ENCODE measurements at places on chromosomes 3 and 15.
A peak's percentile ranks its signal among the peaks of the same experiment; 100 is the strongest.

GRCh38 chr3:26668171-26668570 is 45.6 kb downstream of the LRRC3B start:
- DNase-seq, result no peak

DNA sequence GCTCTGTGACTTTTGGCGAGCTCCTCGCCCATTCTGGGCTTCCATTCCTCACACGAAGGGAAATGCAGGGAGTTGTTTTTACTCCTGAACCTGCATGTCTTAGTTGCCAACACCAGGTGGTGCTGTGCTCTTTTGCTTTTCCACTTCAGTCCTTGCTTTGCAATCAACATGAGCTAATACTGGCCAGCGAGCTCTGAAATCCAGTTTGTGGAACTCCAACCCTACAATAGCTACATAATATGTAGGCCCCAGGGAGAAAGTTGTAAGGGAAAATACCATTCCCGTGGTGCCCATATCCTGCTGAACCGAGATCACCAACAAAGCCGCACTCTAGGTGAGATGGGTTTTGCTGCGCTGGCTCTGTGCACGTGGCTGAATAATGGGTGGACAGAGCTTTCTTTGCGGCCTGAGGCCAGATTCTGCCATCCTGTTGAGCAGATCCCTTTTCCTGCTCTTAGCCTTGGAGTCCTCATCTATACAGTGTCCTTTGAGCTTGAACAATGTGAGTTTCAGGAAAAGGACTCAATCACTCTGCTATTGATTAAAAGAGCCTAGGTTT is 25.0 kb downstream of the LSM3 start:
- peak; percentile 60 for DNase-seq

GRCh38 chr3:72820415-72820814 is 27.8 kb downstream of the SHQ1 start:
- DNase-seq, result peak; percentile 47

DNA sequence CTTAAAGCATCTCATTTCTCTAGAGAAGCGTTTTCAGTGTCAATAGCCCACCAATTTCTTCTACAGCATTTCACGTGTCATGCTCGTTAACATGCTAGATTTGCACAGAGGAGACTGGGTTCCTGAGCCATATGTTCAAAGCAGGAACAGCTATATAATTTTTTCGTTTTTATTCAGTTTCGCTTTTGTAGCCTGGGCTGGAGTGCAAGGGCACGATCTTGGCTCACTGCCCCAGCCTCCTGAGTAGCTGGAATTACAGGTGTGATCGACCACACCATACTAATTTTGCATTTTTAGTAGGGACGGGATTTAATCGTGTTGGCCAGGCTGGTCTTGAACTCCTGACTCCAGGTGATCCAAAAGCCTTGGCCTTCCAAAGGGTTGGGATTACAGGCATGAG is 6.6 kb upstream of the SLMAP start:
- no peak for DNase-seq

DNA sequence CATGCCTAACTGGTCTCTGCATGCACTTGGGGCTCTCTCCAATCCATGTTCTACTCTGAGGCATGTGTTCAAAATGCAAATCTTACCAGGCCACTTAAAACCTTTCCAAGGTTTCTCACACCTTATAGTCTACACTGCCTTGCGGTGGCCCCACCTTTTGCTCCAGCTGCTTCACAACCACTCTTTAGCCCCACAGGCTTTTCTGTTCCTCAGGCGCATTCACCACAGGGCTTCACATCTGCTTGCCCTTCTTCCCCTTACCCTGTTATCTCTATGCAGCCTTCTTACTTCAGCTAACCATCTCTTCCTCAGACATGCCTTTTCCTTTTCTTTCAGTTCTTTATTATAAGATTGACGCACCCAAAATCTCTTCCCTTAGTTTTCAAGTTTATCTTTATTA is 37.8 kb downstream of the MINDY4B start:
- no peak for DNase-seq

DNA sequence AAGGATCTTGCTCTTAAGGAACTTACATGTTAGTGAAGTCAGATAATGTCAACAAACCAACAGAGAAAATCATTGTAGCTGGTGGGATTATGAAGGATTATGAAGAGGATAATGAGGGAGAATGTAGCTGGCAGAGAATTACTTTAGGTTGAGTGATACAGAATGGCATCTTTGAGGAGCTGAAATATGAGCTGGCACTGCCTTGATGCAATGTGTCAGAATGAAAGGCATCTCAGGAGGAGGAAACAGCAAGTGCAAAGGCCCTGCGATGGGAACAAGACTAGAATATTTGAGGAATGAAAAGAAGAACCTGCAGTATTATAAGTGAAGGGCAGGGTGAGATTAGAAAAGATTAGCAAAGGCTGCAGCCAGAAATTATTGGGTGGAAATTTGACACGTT is 237.2 kb upstream of the ADAMTS9 start:
- no peak for DNase-seq

DNA sequence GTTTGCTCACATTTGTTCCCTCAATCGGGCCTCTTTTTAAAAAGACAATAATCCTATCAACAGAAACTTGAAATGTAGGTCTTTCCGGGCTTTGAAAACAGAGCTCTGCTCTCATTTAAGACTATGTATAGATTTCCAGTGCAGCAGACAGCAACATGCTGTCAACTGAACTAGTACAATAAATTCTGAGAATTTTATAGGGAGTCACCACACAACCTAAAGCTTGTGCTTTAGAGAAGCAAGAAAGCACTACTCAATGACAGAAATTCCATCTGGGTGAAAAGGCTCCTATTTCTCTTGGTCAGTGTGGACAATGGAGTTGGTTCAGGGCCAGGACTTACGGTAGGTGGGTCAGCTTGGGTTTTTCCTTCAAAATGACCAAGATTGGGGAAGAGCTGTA is 583.5 kb downstream of the ROBO1 start:
- no peak for DNase-seq

GRCh38 chr15:66879531-66880368 is 177.7 kb downstream of the SMAD6 start:
- no peak for DNase-seq

GRCh38 chr3:158918451-158918850 is 116.6 kb downstream of the MFSD1 start:
- no peak for DNase-seq

GRCh38 chr3:49531715-49532114 is 22.6 kb upstream of the BSN start:
- no peak for DNase-seq

GRCh38 chr15:80990955-80991354 is 1.3 kb upstream of the MESD start:
- DNase-seq, result no peak

GRCh38 chr15:40333922-40334492 is 6.7 kb downstream of the CCDC9B start:
- DNase-seq, result peak; percentile 93

- DNase-seq, result no peak
These were observed 1112.8 kb downstream of the TUSC7 start for GRCh38 chr3:117822416-117822815.

- no peak for DNase-seq
These were observed 58.5 kb upstream of the KLF13 start for GRCh38 chr15:31268108-31268501.

DNA sequence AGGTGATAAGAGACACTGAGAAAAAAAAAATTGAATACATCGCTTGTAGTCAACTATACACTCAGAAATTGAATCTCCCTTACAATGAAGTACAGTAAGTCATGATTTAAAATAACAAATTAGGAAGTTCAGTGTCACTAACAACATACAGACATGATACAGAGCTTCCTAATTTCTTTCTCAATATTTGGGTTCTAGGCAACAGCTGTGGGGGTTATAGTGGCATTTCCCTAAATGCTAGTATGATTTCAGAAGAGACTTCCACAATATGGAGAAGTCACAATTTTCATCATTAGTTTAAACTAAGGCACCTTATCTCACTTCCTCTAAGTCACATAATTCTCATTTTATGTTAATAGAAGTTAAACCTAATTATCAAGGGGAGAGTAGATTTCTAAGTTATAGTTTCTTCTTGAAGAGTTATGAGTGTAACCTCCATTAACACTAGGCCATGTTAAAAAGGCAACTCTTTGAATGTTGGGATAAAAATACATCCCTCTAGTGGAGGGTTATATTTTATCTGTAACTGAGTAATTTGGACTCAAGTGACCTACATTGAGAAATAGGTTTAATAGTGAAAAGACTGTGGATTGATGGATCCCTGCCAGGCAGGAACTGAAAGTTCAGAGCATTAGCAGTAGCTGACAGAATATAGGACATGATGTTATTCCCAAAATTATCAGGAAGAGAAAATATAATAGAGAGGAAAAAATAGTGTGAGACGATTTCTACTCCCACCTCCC is 286.0 kb upstream of the SUCLG2 start:
- DNase-seq, result no peak

DNA sequence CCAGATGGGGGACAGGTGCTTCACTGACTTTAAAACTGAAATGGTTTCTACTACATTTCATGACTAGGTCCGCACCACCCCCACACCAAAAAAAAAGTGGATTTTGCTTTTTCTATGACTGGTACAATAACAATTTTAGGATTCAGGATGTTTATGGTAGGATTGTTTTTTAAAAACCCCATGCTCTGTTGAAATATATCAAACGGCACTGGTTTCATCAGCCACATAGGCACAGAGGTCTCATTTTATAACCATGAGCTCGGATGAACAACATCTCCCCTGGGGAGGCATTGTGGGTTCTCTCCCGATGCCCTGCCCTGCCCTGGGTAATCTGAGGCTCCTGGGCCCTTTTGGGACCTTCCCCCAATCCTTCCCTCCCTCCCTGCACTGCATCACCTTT is 202.7 kb upstream of the KBTBD8 start:
- DNase-seq, result no peak

- no peak for DNase-seq
These were observed 37.9 kb downstream of the UQCC5 start for GRCh38 chr3:52574056-52574965.

DNA sequence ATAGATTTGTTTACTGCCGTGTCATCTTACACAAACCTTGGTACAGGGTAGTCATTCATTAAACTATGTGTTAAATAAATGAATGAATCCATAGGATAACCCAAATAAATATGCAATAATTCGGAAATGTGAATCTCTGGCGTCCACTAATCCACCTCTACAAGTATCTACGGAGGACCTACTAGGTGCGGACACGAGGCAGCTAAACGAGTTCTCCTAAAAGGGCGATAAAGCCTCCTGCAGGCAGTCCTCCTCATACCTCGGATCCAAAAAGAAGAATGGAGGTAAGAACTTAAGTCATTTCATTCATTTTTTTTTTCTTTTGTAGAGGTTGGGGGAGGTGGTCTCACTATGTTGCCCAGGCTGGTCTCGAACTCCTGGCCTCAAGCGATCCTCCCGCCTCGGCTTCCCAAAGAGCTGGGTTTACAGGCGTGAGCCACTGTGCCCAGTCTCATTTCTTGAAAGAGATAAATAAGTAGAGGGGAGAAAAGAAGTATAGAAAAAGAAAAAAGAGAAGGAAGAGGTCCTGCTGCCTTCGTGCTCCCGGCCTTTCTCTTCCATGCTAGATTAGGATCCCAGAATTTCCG is 706 bp upstream of the RPL35A start:
- DNase-seq, result no peak

GRCh38 chr15:99464137-99464536 is 101.6 kb upstream of the MEF2A start:
- DNase-seq, result no peak

GRCh38 chr3:119679874-119680273 is 2.7 kb upstream of the COX17 start:
- peak; percentile 37 for DNase-seq

- DNase-seq, result no peak
These were observed 32.5 kb upstream of the CCDC54 start for GRCh38 chr3:107344722-107345121.

DNA sequence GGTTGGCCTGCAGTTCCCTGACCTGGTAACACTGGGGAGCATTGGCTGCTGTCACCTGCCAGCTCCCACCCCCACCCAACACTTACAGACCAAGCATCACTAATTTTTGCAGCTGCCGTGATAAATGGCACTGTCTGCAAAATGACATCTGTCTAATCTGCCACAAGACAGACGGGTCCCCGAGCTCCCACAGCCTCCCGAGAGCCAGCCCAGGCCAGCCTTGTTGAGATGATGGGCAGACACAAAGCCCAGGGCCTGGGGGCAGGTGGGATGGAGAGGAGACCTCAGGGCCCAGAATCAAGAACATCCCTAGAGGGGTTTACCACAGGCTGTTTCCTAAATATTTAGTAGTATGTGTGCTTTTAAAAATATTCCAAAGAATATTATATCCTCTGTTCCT is 203.4 kb downstream of the TBC1D2B start:
- DNase-seq, result no peak

GRCh38 chr15:62553911-62554563 is 389.0 kb upstream of the C2CD4B start:
- no peak for DNase-seq

GRCh38 chr15:56699743-56700142 is 33.6 kb downstream of the ZNF280D start:
- no peak for DNase-seq

DNA sequence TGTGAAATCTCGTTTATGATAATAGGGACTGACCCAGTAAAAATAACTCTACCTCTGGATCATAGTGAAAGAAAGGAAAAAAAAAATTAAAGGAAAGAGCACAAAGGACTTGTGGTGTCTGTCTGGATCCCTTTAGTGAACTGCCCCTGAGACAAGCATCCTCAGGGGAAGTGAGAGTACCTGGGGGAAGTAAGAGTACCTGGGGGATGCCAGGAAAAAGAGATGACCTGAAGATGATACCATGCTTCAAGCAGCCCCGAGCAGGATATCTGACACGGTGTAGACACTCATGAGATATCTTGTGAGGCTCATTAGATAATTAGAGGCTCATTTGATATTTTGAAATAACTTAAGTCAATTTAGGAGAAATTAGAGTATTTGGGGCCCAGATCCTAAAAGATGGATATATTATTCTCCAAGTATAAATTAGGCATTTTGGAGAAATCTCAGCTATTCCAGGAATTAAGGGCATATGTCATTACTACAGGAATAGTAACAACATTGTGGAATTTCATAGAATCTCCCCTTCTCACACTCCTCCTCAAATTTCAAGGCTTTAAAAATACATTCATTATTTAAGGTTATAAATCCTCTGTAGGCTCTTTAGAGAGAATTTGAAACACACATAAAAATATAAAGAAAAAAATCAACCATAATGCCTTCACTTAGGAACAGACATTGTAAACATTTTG is 36.3 kb upstream of the PSMD6 start:
- DNase-seq, result no peak

DNA sequence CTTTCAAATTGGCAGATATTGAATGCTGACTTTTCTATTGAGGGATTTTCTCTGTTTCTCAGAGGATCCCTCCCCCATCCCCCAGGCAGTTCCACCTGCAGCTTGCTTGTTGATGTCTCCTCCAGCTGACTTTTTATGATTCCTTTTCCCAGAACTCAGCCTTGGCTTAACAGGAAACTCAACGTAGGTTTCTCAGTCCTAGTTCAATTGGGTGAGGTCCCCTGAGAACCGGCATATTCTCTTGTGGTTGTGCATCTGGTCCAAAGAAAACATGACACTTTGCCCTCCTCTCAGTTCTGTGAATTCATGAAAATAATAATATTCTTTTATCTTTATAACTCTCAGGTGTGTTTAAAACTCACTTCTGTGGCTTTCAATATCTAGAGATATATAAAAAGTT is 1222.1 kb downstream of the OTOL1 start:
- no peak for DNase-seq

GRCh38 chr3:77227567-77227966 is 187.7 kb downstream of the ROBO2 start:
- DNase-seq, result no peak

GRCh38 chr3:3038201-3038991 is 71.8 kb downstream of the IL5RA start:
- no peak for DNase-seq

GRCh38 chr3:64459711-64460110 is 228.1 kb downstream of the ADAMTS9 start:
- DNase-seq, result no peak

- no peak for DNase-seq
These were observed 59.4 kb upstream of the FLNB start for GRCh38 chr3:57948781-57949242.

- DNase-seq, result no peak
These were observed 126.8 kb upstream of the ARHGEF3 start for GRCh38 chr3:56928379-56929068.

All from GF-D8 (cell line).